ENCODE measurements at places on chromosomes 2 and 18.

GRCh38 chr2:222842491-222843174 is 18.2 kb upstream of the ACSL3 start:
- peak; percentile 76 for DNase-seq

- no peak for DNase-seq
Observed at GRCh38 chr2:457792-458424, 170.0 kb upstream of the ALKAL2 start.

GRCh38 chr2:10297191-10297830 is 5.4 kb upstream of the HPCAL1 start:
- no peak for DNase-seq

DNA sequence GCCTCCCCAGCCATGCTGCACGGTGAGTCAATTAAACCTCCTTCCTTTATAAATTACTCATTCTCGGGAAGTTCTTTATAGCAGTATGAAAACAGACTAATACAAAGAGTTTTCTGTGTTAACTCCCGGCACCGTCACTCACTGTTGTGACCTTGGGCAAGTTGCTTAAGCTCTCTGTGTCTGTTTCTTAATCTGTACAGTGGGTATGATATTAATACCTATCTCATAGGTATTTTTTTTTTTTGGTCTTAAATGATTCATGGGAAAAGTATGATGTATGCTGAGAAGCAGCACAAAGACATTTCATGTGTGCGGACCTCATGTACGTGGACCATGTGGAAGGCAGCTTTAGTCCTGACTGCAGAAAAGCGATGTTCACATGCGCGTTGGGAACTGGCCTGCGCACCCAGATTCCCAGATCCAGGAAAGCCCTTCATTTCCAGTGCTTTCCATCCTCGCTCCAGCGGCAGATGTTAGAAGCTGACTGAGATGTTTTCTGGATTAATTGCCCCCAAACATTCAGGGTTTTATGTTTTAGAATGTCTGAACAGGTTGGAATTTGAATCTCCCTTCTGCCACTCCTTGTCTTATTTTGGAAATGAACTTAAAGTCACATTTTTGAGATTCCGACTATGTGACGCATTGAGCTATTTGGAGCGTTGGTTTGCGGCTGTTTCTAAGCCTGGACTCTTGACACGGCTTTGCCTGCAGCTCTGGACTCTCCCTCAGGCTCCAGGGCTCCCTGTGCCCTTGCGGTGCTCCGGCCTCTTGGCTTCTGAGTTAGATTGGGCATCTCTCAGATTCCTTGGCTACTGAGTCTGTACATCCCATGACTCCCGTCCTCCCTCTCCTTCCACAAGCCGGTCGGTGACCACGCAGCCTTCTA is 61.4 kb downstream of the SLC4A3 start:
- no peak for DNase-seq

- no peak for DNase-seq
Observed at GRCh38 chr2:151029406-151030157, 232.1 kb downstream of the RBM43 start.

DNA sequence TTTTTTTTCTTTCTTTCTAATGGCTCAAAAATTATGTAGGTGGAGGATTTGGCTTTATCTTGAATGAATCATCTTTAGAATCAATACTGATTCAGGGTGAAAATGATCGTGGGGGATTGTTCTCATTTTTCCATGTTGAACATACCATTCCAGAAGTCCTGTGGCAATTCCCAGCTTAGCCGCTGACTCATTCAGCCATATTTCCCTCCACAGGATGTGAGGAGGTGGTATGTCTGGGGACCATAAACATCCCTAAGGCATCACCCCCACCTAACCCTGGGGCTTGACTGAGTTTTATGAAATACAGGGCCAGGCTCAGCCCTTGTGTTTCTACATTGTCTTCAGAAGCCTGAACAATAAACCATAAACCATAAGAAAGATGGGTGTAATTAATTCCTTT is 92.7 kb upstream of the FN1 start:
- no peak for DNase-seq

- DNase-seq, result no peak
Observed at GRCh38 chr2:62765619-62766376, 60.3 kb downstream of the EHBP1 start.

GRCh38 chr18:77919923-77920322 is 670.3 kb downstream of the GALR1 start:
- DNase-seq, result no peak

- no peak for DNase-seq
Observed at GRCh38 chr2:6888724-6889123, 11.1 kb downstream of the RSAD2 start.

DNA sequence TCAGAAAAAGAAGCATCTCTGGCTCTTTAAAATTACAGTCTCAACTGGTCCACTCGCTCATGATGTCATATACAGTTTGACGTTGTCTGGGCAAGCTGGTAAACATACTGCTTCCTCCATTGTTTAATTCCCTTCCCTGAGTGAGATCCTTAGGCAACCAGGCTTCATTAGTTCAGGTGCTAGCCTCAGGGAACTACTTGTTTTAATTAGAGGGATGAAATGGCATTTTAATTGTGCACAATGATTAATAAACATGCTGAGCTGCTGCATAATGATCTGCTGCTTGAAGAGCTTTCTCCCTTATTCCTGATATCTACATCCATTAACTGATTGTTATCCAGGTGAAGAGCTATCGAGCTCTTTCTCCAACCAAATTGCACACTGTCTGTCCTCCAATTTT is 195.6 kb upstream of the ETAA1 start:
- no peak for DNase-seq

DNA sequence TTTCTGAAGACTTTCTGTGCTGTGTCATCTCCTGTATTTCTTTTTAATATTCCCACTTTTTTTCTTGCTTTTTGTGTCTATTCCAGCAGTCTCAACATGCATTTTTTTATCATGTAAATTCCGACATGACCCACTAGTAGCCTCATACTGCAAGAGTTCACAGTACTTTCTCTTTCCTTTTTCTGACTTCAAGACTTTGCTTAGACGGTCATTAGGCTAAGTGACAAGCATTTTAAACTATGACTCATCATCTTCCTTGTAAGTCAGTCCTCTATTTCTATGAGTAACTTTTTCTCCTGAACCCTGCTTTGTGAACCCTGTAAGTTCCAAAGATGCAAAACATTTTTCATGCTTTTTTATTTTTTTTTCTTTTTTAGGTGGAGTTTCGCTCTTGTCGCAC is 381.2 kb downstream of the TXNL1 start:
- no peak for DNase-seq

DNA sequence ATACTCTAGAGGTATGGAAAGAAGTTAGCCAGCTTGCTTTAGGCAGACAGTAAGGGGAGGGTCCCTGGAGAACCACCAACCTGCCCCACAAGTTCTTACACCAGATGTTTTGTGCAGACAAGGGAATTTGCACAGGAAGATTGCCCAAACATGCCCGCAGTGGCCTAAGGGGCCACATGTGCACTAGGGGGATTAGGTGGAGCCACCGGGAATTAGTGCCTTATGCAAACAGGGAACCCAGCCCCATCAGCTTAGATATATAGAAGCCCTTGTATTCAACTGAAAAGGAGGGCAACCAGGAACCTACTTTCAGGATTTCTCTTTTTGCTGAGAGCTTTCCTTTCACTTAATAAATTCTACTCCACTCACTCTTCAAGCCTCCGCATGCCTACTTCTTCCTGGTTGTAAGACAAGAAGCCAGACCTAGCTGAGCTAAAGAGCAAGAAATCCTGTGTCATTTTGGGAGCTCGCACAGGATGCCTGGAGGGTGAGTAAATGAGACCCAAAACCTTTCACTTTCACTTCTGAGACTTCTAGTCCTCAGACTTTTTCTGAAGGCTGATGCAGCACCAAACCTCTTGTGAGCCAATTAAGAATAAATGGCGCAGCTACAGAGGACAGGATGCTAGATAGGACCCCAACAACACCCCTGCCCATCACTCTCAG is 146.3 kb downstream of the GCA start:
- no peak for DNase-seq

DNA sequence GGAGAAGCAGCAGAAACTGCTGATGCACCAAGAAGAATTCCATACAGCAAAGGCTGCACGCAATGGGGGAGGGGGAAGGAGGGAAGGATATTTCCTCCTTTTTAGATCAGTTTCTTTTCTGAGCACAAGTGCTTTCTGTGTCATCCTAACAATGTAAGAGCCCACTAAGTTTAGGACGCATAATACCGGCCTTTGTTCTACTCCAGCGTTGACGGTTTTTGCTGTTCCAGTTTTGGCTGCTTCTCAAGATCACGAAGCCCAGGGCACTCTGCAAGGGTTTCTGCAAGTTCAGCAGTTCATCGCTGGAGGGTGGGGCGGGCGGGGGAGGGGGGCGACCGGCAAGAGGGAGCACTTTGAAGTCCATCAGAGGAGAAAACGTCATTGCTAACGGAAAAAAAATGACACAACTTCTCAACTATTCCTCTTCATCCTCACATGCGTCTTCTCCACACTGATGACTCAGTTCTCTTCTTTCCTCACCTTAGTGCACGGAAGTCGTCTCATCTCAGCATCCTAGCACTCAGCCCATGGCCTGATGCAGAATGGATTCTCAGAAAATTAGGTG is 8.7 kb downstream of the FAM178B start:
- DNase-seq, result no peak

DNA sequence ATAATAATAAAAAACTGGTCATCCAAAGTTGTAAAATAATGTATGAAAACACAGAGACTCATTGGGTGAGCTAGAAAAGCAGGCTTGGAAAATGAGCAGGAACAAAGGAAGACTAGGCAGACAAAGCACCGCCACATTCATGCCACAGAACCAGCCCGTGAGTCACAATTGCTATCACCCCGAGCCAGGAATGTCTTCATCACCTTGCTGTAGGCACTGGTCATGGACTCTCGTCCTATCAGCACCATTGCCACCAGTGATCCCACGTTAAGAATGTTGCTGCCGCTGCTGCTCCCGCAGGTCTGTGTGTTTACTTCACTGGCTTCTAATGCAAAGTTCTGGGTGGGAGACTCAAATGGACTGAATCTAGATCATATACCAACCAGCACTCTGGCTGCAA is 417.9 kb downstream of the PID1 start:
- DNase-seq, result no peak

GRCh38 chr2:68974946-68975665 is 670 bp downstream of the GKN1 start:
- DNase-seq, result no peak

GRCh38 chr2:227626580-227627151 is 9.4 kb downstream of the SCYGR4 start:
- no peak for DNase-seq

- no peak for DNase-seq
Observed at GRCh38 chr2:98726205-98726604, 4.7 kb downstream of the MGAT4A start.

- no peak for DNase-seq
Observed at GRCh38 chr2:219186754-219187456, 8.8 kb downstream of the RETREG2 start.

DNA sequence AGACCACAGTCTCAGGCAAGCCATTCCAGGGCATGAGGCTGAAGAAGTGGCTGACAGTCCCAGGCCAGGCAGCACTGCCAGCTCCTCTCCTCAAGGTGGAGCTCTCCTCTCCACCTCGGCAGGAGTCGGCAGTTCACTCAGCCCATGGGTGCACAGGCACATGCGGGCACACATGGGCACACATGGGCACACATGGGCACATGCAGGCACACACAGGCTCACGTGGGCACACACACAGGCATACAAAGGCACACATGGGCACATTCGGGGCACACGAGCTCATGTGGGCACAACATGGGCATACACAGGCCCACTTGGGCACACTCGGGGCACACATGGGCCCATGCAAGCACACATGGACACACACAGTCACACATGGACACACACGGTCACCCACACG is 65.3 kb upstream of the TAF1B start:
- no peak for DNase-seq

DNA sequence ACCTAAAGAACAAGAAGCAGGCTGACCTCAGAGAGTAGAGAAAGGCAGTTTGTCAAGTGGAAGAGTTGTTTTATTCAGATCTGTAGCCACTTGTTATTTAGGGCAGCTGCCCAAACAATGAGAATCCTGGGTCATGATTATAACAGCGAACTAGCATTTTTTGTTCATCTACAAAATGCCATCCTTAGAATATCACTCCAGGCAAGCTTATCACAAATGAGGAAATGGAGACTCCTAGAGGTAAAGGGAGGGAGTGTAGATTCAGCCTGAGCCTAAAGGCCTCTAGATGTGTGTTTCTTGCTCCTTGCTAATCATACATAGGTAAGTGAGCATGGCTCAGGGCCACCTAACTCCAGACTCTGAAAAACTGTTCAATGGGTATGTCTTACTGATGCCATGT is 126.1 kb downstream of the HNMT start:
- no peak for DNase-seq

GRCh38 chr2:208031608-208032019 is 6.3 kb upstream of the PLEKHM3 start:
- DNase-seq, result no peak

DNA sequence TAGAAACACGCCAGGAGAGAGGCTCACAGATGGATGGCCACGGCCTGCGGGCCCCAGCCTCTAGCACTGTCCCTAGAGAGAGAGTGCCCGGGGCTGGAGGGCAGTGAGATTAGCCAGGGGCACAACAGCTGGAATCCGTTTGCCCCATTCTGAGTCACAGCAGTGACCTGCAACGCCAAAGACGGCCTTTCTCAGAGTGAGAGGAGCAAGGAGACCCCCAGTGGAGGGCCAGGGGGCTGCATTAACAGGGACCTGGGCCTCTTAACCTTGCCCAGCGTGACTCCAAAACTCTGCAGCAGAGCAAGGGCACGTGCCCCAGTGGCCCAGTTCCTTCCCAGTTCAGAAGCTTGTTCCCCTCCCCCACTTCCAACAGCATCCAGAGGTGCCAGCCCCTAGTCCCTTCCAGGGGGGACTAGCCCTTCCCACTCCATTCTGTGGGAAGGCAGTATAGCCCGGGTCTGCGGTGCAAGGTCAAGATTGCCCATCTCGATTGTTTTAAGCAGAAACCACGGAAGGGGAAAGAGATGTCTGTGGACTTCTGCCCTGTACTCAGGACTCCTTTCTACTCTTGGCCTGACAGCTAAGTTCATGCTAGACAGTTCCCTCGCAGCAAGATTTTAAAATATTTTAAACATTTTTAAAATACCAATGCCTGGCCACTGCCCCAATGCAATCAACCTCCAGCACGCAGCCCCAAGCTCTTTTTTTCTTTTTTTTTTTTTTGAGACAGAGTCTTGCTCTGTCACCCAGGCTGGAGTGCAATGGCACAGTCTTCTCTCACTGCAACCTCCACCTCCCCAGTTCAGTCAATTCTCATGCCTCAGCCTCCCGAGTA is 50.9 kb upstream of the BIN1 start:
- no peak for DNase-seq

DNA sequence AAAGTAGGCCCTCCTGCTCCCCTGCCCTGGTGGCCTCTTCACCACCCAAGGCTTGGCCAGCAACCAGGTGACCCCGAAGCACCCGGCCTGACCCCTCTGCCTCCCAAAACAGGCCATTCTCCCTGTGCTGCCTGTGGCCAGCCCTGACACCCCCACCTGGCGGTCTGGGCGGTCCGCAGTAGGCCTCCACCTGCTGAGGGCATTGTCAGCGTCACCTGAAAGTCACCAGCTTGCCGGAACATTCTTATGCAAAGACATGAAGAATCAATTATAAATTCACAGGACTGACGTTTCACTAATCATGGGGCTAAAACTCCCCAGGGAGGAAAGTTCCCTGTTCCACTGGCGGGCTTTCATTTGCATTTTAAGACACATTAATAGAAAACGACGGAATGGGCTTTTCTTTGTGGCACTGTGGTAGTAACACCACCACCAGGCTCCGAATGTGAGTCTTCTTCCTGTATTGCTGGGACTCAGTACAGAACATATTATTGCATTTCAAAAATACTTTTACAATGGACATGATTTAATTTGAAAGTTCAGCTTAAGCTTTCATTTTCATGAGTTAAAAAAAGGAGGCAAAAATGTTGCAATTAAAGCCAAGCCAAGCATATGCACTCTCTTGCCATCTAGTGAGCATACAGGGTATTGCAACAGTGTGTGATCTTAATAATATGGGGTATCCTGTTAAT is 57.4 kb downstream of the ADI1 start:
- DNase-seq, result no peak

Measured in DMS153 (cell line).